Common myeloid progenitor, CD34-positive (primary cell): ENCODE measurements at places on chromosomes 1 and 21.

GRCh38 chr1:25037174-25038074, 107.3 kb upstream of the RUNX3 start:
- DNase-seq: peak; percentile 74

- DNase-seq: peak; percentile 61
Measured at GRCh38 chr1:108560189-108560873, 431 bp downstream of the EEIG2 start.

- DNase-seq: no peak
Measured at GRCh38 chr1:172378109-172378760, 42.2 kb upstream of the C1orf105 start.

GRCh38 chr1:151134991-151135390, 11.4 kb downstream of the SEMA6C start:
- no peak for DNase-seq

GRCh38 chr1:153422450-153423068, 6.2 kb downstream of the S100A7A start:
- peak; percentile 83 for DNase-seq

- no peak for DNase-seq
Measured at GRCh38 chr1:94708299-94708685, 111.9 kb upstream of the SLC44A3 start.

DNA sequence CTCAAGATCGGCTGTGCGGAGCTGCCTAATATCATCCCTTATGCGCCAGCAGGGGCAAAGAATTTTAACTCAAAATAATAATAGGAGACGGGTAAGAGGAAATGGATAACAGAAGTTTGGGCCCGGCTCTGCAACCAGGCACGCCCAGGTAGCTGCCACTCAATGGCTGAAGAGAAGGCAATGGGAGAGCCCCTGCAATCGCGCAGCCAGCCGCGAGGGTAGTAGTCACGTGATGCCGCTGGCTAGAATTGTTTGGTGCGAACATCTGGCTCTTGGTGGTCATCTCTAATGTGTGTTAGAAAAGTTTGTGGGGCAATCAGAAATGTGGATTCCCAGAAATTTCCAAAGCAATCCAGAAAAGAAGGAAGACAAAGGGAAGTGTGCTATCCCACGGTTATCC, 12.3 kb downstream of the BARHL2 start:
- DNase-seq: no peak

DNA sequence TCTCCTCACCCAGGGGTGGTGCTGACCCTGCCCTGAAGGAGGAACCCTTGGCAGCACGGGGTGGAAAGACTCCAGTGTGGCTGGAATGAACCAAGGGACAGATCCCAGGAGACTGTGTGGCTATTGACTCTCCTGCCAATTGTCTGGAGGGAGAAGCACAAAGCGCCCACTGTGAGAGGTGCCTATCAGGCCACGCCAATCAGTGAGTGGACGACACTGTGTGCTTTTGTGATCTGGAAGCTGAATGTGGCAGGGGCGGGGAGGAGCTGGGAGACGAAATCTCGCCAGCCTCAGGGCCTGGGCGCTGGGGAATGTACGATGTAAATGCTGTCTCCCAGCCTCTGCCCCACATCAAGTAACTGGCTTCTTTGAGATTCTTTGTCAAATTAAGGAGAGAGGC, 167.1 kb downstream of the ZBTB18 start:
- no peak for DNase-seq

- no peak for DNase-seq
Measured at GRCh38 chr1:201693890-201694607, 134.9 kb upstream of the IPO9 start.

DNA sequence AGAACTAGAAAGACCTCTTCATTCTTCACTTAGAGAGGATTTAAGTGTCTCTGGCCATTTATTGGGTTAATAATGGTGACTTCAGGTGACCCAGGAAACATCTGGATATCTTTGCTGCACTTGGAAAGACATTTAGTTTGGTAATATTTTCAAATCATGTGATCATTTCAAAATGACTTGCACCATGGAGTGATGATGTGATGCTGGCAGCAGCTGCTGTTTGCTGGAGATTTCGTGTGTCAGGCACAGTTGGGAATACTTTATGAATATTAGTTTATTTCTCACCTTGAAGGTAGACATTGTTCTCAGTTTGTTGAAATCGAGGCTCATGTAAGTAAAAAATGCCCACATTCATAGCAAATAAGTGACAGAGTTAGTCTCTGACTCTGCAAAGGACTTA, 236.0 kb downstream of the DISC1 start:
- DNase-seq: no peak

DNA sequence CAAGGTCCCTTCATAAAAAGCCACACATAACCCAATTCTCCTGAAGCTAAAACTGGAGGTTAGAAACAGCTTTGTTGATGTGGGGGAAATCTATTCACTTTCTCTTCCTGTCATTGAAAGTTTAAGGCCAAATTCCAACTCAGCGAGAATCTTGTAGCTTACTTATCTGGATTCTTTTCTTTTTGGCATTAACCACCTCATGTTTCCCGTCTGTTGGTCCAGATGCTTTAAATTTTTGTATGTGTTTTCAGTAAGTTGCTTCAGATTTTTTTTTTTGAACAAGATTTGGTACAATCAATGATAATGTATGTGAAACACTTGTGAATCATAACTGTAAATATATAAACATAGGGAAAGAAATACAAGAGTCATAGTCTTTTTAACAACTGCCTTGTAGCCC, 33.7 kb upstream of the NEK7 start:
- no peak for DNase-seq

- DNase-seq: no peak
Measured at GRCh38 chr21:39968010-39968409, 100.8 kb downstream of the PCP4 start.

DNA sequence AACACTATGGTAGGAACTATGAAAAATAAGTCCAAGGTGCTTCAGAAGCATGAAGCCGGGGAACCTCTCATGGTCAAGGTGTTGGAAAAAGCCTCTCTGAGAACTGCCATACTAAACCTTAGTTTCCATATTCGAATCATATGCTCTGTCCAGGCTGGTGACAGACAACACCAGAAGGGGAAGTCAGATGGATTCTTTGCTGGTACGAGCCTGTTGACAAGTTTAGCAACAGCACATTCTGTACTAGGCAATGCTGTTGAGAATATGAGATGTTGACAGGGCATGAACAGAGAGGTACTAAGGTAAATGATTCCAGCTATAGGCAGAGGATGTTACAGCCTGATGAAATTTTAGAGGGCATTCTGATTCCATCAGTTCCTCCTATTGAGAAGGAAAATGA, 461.3 kb upstream of the ZRANB2 start:
- no peak for DNase-seq

DNA sequence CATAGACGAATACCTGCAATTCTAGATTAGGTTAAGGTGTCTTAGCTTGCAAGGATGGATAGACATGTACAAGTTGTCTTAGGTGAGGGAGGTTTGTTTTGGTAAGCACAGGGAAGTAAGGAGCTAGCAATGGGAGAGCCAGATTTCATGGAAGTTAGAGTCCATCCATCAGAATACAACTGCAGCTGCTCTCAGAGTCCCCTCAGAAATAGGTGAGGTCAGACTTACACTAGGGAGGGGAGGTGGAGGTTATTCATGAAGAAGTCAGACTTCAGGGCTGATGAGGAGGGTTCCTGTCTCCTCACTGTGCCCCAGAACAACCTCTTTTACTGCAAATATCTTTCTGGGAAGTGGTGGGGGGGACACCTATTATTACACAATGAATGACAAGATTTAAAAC, 85.3 kb downstream of the KCTD3 start:
- DNase-seq: no peak

- no peak for DNase-seq
Measured at GRCh38 chr1:35443768-35444518, 113.3 kb downstream of the KIAA0319L start.

DNA sequence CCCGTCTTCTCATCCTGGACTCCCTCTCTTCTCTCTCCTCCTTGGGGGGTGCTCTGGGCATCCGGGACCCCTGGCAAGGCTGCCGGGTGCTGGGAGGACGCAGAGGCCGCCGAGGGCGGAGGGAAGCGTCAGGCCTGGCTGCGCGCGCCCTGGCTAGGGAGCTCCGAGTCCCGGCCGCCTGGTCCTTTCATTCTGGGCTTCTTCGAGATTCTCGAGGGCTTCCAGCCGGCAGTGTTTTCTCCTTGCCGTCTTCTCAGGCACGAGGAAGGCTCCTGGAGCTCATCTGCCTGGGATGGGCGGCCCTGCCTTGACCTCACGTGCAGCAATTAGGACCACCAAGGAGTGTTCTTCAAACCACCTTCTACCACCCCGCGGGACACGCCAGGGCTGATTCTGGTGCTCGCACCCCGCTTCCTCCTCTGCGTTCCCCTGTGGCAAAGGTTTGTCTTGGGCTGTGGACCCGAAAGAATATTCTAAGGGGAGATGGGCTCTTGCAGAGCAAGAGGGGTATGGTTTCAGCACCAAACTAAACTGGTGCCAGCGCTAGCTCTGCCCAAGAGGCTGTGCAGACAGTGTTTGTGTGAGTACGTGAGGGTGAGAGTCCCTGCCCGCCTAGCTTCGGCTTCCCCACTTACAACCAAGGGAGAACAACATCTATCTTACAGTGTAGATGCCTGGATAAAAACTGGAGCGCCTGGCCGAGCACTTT, 36.5 kb downstream of the PIK3CD start:
- DNase-seq: no peak

DNA sequence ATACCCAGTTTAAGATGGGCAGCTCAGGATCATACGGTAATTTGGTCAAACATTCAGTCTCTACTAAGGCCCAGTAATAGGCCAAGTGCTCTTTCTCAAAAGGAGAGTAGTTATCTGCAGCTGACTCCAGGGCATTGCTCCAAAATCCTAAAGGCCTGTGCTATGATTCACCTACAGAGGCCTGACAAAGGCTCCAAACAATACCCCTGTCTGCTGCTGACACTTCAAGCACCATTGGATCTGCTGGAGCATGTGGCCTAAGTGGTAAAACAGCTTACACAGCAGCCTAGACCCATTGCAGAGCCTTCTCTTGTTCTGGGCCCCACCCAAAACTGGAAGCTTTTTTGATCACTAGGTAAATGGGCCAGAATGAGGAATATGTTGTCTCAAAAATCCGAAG, 22.8 kb downstream of the SLAMF7 start:
- no peak for DNase-seq

- DNase-seq: no peak
Measured at GRCh38 chr1:24961334-24961733, 31.3 kb upstream of the RUNX3 start.

- DNase-seq: peak; percentile 43
Measured at GRCh38 chr1:44220001-44220751, 6.9 kb downstream of the DMAP1 start.

DNA sequence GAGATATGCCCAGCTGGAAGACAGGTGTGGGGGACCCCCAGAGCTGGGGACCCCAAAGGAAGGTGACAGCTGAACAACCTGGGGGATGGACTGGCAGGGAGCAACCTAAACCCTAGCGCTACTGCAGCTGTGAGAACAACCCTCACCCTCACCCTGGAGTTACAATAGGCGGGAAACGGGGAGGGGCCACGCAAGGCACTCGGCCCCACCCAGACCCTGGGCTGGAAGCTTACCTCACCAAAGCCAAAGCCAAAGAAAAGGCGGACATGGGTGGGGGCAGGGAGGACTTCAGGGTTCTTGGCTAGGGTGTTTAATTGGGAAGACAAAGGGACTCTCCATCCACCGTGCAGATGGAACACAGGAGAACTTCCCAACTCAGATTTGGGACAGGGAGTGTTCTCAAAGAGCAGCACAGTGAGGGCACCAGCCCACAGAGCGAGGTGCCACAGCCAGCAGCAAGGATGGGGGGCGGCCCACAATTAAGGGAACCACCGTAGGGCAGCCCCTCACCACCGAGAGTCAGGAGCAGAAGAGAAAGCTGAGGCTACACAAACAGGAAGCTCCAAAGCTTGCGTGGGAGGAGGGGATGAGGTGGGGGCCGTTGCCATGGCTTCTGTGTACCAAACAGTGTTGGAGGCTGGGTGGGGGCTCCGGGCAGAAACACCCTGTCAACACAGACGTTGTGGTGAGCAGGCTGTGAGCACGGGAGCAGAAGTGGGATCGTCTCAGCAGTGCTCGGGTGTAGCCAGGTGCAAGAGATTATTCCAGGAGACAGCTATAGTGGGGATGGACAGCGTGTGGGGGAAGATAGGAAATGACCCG, 1.9 kb downstream of the TAGLN2 start:
- peak; percentile 99 for DNase-seq

GRCh38 chr1:218254296-218254946, 30.7 kb upstream of the RRP15 start:
- no peak for DNase-seq

DNA sequence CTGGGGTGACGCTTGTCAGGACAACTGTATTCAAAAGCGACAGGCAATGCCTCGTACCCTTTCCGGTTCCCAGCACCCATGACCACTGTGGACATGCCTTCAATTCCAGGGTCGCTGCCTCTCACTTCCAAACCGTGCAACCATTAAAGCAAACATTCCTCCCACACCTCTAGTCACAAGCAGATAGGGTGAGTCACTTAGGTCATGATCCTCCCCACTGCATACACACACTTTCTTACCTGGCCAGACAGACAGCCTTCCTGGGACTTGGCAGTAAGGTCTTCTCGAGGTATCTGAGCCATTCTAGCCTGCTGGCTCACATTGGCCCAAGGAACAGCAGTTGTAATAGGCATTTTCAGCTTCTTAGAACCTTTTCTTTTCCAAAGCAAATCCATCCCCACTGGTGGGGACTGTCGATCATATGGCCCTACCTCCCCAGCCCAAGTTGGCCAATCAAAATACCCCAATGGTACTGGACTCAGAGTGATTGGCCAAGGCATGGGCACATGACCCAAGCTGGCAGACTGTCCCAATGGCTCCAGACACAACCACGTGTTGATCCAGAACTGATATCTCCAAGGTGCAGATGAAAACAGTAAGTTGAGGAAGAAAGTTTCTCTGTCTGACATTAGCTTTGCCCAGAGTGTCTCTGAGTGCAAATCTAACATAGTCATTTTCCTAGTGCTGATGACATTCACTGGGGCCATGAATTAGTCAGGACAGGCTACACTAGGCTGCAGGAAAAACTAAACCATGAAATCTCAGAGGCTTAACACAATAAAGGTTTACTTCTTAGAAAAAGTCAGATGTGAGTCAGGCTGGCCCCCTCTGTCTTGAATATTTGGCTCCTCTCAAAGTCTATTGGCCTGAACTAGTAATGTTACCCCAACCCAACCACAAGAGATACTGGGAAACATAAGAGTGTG, 113.8 kb downstream of the RRAGC start:
- no peak for DNase-seq

DNA sequence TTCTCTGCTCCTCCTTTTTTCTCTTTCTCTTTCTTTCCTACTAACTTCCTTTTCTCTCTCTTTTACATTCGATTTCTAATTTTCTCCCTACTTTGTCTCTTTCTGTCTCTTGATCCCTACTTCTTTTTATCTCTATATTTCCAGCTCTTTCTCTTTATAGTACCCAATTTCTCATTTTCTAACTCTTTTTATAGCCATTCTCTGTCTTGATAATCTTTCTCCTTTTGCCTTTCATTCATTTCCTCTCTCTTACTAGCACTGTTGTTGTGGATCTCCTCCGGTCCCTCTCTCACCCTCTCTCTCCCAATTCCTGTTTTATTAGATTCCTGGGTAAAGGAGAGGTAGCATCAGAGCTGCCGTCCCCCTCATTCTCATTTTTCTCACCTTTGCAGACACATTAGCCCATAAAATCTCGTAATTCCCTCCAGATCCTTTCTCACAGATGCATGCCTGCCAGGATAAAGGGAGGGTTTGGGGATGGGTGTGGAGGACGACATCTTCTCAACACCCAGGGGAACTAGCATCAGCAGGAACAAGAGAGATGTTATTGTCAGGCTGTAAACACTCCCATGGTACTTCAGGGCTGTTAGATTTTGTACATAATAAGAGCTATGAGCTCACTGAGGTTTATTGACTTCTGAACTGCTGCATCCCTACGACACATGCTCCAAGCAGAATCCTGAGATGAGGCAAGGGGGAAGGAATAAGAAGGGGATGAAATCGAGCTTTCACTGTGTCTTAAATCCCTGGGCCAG, 159.0 kb upstream of the GALNT2 start:
- no peak for DNase-seq
